ENCODE measurements at places on chromosomes 11 and 22.

DNA sequence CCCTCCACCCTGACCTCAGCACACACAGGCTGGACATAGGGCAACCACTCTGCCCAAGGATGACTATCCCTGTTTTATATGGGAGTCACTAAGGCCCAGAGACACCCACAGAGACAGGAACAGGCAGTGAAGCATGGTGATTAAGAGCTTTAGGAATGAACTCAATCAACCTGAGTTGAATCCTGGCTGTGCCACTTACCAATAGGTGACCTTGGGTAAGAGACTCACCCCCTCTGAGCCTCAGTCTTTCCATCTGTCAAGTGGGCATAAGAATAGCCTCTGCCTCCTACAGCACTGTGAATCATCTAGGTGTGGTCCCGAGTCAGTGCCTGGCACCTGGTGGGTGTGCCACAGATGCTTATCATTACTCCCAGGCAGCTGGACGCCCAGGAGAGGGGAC lies 6.8 kb downstream of the CRYBB1 start:
- peak; percentile 7 for DNase-seq

- DNase-seq, result peak; percentile 81
Observed at GRCh38 chr11:68903288-68904247, at the start of the genes IGHMBP2 and MRPL21. Gene IGHMBP2 (plus strand): TSS chr11:68903891. CDS start chr11:68903953, 62 bp downstream. Gene MRPL21 (minus strand): TSS chr11:68903832. CDS start chr11:68903810, 22 bp downstream.

DNA sequence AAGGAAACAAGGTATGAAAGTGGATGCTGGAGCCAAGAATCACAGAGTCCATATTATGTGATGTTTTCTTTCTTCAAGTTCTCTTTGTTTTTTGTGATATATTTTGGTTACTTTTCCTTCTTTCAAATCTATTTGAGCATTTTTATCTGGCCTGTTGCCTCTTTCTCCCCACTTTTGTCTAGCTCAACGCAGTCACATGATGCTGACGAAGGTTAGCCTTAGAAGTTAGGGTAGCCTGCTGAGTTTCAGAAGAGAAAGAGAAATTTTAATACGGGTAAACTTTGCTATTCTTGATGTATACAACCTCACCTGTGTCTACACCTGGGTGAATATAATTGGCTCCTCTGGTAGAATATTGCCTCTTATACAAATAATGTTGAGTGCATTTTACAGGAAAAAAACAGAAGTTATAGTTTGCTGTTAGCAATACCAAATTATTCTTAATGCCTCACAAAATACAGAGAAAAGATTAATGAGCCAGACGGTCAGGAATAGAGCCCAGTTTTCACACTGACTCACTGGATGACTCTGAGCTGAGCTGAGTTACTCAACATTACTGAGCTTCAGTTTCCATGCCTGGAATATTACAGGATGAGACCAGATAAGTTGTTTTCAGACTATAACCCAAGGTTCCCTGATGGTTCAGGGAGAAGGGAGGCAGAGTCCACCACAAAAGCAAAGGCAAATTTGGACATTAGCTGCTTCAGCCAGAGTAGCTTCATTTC lies 161.6 kb upstream of the BDNF start:
- DNase-seq, result peak; percentile 68

DNA sequence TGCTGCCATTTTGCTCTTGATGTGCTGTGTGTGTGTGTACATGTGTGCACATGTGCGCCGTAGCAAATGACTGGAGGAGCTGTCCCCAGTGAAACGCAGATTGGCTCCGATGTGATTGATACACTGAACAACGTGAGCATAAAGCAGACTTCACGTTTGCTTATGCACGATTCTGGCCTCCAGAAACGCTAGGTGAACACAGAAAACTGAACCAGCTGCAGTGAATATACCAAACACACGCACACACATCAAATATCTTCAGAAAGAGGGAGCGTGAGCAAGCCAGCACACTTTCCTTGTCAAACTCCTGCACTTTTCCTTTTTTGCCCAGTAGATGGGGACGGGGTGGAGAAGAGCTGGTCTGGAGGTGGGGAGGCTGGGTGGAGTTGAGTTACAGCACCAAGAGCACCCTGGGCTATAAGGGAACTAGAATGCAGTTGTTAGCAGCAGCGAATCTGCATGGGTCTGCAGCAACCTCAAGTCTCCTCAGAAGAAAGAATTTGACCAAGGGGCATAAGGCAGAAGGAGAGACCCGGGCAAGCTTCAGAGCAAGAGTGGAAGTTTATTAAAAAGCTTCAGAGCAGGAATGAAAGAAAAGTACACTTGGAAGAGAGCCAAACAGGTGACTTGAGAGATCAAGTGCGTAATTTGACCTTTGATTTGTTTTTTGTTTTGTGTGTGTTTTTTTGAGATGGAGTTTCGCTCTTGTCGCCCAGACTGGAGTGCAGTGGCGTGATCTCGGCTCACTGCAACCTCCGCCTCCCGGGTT lies 77.8 kb upstream of the CADM1 start:
- no peak for DNase-seq

DNA sequence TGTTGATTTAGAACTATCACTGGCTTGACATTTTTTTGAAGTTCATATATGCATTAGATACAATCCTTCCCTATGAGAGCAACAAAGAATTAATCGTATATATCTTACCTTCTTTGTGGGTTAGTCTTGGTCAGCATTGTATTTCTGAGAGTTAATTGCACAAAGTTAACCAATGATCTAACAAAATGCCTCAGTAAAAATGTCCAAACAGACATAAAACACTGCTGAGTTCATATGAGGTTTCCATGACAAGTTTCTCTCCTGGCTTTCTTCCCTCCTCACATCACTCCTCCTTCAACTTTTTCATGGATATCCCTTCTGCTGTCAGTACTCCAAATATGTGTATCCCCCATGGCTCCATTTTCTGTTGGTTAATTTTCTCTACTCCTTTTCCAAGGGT lies 9.0 kb downstream of the MAP6 start:
- no peak for DNase-seq

GRCh38 chr11:70456921-70457532 lies 58.7 kb downstream of the CTTN start:
- DNase-seq, result peak; percentile 34

GRCh38 chr22:32542677-32543357 lies 68.2 kb downstream of the FBXO7 start:
- no peak for DNase-seq

- DNase-seq, result no peak
Observed at GRCh38 chr22:46993633-46994032, 231.2 kb downstream of the TBC1D22A start.

DNA sequence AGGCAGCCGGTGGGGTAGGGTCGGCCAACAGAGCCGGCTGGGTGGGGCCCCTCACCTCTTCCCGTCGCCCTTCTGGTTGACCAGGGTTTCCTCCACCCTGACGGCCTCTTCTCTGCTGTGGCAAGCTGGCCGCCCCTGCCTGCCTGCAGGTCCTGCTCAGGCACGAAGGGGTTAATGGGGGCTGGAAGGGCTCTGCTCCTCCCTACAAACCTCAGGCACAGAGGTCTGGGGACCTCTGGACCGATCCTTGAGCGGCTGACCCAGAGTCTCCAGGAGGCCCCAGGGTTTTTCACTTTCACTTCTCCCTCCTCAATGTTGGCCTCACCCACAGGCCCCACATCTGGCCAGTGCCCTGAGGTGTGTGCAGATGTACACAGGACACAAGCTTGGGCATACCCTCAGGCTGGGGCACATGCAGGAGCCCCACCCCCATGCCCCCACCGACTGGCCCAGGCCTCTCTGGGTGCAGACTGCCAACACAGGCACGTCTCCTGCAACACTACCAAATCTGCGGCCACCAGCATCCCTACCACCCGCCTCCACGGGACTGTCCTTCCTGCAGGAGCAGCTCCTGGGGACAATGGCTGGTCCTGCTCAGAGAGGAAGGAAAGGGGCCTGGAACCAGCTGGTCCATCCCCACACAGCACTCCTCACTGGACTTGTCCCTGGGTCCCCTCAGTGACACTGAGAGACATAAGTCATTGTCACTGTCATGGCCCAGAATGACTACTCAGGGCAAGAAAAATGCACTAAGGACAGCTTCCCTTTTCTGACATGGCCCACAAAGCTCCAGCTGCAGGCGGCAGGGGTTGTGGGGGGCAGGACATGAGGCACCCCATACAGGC lies 3.2 kb upstream of the TBX1 start:
- DNase-seq, result no peak

DNA sequence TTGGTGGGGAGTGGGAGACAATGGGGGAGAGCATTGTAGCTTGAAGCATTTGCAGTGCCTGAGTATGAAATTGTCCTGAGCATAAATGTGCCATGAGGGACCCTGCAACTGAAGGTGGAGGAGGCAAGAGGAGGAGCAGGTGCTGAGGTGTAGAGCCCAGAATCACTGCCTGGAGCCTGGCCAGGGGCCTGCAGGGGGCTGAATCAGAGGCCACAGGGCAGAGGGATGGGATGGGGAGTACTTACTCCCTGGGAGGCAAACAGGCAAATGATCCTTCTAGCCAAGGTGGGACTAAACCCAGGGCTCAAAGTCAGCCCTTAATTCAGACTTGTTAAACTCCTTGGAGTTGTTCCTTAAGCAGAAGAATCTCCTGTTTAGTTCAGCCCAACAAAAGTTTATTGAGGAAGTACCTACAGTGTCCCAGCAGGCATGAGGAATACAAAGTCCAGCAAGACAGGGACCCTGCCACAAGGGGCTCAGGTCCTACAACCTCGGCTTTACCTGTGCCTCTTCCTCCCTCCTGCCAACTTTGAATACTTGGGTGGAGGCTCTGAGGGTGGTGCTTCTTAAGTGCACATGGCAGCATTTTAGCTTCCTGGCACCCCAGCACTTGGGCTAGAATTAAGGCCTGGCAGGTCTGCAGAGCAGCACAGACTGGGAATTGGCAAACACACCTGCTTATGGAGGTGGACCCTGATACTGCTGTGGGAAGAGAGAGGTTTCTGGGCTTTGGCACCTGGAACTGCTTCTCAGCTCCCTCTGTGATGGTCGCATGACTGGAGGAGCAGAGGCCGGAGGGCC lies 20.0 kb downstream of the MICAL2 start:
- DNase-seq, result no peak

DNA sequence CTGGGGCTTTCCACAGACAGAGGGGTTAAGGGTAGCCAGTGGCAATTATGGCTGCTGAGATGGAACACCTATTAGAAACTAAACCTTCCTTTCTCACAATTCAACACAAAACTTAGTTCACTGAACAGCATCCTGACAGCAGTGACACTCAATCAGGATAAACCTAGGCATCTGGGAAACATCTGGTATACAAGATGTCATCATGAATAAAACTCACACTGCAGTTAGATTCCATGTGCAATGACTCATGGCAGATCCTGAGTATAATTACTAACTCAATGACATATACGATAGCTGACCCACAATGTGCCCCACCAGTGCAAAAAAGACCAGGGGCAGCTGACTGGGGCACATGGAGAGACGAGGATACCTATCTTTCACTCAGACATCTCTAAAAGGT lies 17.7 kb downstream of the RBFOX2 start:
- peak; percentile 20 for DNase-seq

DNA sequence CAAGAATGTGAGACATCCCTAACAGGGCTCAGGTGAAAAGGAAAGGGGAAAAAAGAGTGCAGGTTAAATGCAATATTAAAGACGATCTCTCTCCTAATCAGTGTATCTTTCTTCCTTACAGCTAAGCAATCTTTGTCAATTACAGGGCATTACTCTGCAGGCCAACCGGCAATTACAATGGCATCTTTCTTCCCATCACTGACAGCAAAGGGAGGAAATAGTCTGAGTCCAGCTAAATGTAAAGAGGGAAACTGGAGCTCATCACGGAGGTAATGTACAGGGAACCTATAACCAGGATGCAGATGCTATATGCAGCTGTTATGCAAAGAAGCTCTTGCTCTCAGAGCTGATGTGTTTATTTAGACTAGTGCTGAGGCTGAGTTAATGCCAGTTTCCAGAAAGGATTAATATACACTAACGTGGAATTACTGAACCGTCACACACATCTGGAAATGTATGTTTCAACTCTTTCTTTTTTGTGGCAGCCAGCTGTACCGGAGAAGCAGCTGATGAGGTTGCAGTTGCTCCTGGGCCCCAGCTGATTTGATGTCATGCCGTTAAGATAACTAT lies 121.6 kb downstream of the KIRREL3 start:
- DNase-seq, result no peak

DNA sequence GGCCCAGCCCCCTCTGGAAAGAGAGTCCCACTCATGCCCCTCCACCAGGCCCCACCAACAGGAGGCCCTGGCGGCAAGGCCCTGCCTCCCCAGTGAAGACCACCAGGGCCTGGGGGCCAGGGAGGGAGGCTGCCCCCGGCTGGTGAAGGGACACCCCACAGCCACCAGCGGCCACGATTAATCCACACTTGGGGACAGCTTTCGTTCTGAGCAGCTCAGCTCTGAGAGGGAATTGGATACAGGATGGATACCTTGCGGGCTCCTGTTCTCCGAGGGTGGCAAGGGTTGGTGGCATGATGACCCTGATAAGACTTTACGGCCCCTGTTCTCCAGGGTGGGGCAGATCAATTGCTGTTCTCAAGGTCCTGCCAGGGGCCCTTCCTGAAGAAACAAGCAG lies 6.9 kb upstream of the NLRP6 start:
- no peak for DNase-seq

DNA sequence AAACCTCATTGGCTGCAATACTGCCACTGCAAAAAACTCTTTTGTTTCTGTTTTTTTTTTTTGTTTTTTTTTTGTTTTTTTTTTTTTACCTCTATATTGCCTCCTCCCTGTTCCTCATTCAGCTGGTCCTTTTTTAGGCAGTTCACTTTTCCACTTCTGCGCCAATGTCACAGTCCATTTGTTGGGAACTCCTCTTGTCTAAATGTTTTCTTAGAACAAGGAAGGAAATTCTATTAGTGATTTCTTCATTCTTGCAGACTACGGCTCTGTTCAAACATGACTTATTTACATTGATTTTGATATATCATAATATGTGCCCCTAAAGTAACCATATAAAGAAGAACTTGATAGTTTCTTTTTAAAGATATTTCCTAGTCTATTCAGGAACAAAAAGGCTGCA lies 2.9 kb downstream of the FAM118B start:
- DNase-seq, result no peak

GRCh38 chr11:66421492-66422205 lies 814 bp downstream of the NPAS4 start:
- peak; percentile 80 for DNase-seq

All from ACHN (cell line).